ENCODE measurements at places on chromosomes 12 and 14.

- DNase-seq, result no peak
These were observed 481 bp downstream of the MAX start for GRCh38 chr14:65101631-65102440.

DNA sequence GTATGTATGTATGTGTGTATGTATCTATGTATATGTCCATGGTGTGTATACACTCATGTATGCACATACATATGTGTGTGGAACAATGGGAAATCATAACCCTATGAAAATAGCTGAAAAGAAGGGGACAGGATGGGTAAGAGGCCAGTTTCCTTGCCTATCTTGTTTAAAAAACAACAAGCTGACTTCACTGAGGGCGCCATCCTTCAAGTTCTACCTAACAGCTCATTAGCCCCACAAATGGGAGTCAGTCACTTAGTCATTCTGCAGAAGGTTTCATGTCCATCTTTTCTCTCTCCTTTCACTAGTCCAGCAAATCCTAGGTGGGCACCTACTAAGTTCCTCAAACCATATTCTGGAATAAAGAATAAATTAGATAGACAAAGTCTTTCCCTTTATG lies 14.7 kb downstream of the STON2 start:
- DNase-seq, result no peak

DNA sequence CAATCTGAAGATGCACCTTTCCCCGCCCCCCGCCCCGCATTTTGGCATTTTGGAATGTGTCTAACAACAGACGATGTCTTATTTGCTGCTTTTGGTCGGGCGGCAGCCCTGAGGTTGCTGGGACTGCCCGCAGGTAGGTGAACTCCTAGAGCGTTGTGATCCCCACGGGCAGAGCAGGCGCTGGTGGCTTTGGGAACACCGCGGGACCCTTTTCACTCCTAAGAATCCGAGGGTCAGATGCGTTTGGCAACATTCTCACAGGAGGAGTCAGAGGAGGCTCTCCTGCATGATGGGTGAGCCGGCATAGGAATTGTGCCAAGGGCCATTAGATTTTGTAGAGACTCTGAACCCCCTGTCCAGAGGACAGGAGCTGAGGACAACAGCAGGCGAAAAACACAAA lies 41.9 kb downstream of the HCAR2 start:
- no peak for DNase-seq

GRCh38 chr14:104957146-104958113 lies 20.7 kb downstream of the AHNAK2 start:
- peak; percentile 31 for DNase-seq

GRCh38 chr12:118986050-118986449 lies 4.7 kb downstream of the SRRM4 start:
- DNase-seq, result no peak

DNA sequence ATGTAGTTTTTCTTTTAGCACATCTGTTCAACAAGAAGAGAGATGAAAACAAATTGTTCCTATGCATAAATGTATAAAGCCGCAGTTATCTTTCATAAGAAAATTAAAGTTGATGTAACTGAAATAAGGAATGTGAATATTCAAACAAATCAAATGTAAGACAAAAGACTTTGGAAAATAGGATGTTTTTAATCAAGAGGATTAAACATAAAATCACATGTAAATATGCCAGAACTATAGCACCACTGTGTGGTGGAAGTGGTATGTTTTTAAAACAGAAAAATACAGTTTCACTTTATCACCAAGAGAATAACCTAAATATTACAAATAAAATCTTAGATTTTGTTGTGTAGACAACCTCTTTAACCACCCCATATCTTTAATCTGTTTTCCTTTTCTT lies 40.4 kb downstream of the CAPS2 start:
- peak; percentile 52 for DNase-seq

DNA sequence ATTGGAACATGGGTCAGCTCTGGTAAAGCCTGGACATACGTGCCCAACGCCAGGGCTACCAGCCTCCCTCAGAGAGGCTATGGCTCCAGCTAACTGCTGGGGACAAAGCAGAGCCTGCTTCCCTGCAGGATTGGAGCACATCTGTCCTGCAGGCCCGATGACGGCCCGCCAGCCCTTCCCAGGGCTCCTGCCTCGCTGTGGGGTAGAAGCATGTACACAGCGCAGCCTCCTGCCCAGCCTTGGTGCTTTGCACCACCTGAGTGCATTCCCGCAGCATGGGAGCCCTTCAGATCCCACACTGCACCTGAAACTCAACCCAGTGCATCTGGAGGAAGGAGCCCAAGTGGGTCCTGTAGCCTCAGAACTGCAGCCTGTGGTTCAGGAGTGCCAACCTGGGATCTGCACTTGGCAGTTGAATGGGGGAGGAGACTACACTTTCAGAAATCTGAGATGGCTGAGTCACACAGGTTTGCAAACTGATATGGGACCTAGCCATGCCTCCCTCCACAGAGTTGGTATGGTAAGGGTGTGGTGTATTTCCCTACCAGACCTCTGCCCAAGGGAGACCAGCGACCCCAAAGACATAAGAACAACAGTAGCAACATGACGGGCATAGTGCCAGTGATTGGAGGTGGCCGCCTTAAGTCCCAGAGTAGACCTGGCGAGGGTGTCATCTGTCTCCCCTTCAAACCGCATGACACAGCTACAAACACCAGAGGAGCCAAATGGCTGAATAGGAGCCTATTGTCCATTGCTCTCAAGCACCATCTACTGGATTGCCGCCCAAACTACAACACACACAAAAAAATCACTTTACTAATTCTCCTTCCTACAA lies 273.9 kb upstream of the MIS18BP1 start:
- peak; percentile 6 for DNase-seq

DNA sequence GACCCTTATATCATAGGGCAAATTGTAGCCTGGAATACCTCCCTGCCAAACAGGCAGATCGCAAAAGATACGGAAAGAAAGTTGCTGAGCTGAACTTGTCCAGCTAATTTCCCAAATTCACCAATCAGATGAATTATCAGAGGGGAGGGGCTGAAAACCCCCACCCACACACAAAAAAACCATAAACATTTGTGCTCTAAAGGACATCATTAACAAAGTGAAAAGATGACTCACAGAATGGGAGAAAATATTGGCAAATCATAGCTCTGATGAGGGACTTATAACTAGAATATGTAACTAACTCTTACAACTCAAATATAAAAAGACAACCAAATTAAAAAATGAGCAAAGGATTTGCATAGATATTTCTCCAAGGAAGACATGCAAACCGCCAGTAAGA lies 36.3 kb downstream of the PTHLH start:
- peak; percentile 72 for DNase-seq

- peak; percentile 94 for DNase-seq
These were observed 18.6 kb downstream of the LGMN start for GRCh38 chr14:92729634-92730358.

DNA sequence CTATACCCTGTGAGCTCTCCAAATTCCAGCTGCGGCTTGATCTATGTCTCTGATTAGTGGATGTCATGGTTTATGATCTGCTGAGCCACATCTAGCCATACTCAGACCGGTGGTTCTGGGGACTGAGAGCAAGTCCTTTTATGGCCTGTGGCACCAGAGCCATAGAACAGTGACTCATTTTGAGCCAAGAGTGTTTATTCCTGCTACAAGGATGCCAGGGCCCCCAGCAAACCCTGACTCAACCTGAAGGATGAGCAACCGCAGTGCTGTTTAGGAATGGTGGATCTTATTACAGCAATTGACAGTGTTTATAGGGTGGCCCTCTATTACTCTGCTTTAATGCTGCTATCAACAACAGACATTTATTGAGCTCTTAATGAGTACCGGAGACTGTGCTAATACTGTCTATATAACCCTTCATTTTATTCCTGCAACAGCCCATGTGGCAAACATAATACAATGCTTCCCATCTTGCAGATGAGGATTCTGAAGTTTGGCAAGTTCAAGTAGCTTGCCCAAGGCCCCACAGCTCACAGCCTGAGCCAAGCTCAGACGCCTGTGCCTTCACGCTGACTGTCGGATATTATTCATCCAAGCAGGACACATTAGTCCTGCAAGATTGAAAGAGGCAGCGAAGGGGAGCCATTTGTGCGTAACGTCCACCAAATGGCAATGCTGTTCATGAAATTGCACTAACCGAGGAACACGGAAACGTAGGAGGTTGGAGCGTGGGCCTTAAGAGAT lies 273.6 kb upstream of the PWP1 start:
- peak; percentile 78 for DNase-seq

Data from fibroblast of mammary gland (primary cell).